Parietal lobe (tissue), 2 donors: ENCODE measurements at places on chromosomes 12 and 14. TPM values are rescaled to one million over a fixed set of nuclear protein-coding genes. Genes with fewer than 3 reads are reported as not detected.

Gene HOXC5
- not detected for total RNA-seq

Gene DPPA3
- total RNA-seq, result not detected

Gene SMAGP
- 1.6 TPM for total RNA-seq

Gene RNASE2
- total RNA-seq, result not detected

Gene CAPZA3
- not detected for total RNA-seq

Gene TSPAN19
- 1.3 TPM for total RNA-seq

Gene ARHGAP9
- 0.94 TPM for total RNA-seq

Gene FOXG1
- 80.4 TPM for total RNA-seq

Gene HSP90AA1
- 484 TPM for total RNA-seq

Gene PTPRB
- total RNA-seq, result 13.8 TPM

Gene PTHLH
- not detected for total RNA-seq

Gene PRB2
- not detected for total RNA-seq

Gene SCAF11
- total RNA-seq, result 89.2 TPM

Gene TMEM52B
- 0.63 TPM for total RNA-seq

Gene SYNE2
- 298 TPM for total RNA-seq
